ENCODE measurements at places on chromosomes 11 and 22.
A peak's percentile ranks its signal among the peaks of the same experiment; 100 is the strongest.

GRCh38 chr11:119803139-119803538, 74.1 kb upstream of the NECTIN1 start:
- H3K27ac ChIP-seq = no peak overlapping the region
- no peak overlapping the region for H3K4me3 ChIP-seq
- no peaks in the 10 kb centered on the region for H3K4me1 ChIP-seq
- H3K27me3 ChIP-seq = no peaks in the 10 kb centered on the region
- no peak for DNase-seq

- DNase-seq = no peak
- peak overlapping the region; percentile 60 for H3K4me3 ChIP-seq
- peaks cover 4% of the 10 kb centered on the region for H3K4me1 ChIP-seq
- H3K36me3 ChIP-seq = no peaks in the 10 kb centered on the region
- H3K27me3 ChIP-seq = no peaks in the 10 kb centered on the region
Measured at GRCh38 chr11:69048031-69048693, 570 bp upstream of the TPCN2 start.

DNA sequence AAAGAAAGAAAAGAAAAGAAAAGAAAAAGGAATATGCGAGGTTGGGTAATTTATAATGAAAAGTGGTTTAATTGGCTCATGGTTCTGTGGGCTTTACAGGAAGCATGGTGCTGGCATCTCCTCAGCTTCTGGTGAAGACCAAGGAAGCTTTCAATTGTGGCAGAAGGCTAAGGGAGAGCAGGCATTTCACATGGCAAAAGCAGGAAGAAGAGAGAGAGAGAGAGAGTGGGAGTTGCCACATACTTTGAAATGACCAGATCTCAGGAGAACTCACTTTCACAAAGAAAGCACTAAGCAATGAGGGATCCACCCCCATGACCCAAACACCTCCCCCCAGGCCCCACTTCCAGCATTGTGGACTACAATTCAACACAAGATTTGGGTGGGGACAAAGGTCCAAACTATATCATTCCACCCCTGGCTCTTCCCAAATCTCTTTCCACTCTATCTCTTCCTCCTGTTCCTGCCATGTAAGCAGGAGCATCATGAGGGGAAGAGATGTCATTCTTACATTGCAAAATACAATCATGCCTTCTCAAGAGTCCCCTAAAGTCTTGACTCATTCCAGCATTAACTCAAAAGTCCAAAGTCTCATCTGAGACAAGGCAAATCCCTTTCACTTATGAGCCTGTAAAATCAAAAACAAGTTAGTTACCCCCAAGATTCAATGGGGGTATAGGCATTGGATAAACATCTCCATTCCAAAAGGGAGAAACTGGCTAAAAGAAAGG, 38.9 kb downstream of the LINC01488 start:
- no peak overlapping the region for H3K4me3 ChIP-seq
- H3K4me1 ChIP-seq = peaks cover 11% of the 10 kb centered on the region
- no peak overlapping the region for H3K27ac ChIP-seq
- DNase-seq = no peak
- H3K36me3 ChIP-seq = peaks cover 13% of the 10 kb centered on the region

GRCh38 chr11:122202951-122203456, 87.0 kb upstream of the BLID start:
- no peak overlapping the region for H3K27ac ChIP-seq
- H3K36me3 ChIP-seq = no peaks in the 10 kb centered on the region
- H3K4me1 ChIP-seq = no peaks in the 10 kb centered on the region
- DNase-seq = peak; percentile 81

GRCh38 chr11:69894648-69895047, 75.4 kb upstream of the FGF3 start:
- H3K27me3 ChIP-seq = no peaks in the 10 kb centered on the region
- peaks cover 4% of the 10 kb centered on the region for H3K36me3 ChIP-seq
- no peak overlapping the region for H3K4me3 ChIP-seq
- H3K4me1 ChIP-seq = no peaks in the 10 kb centered on the region
- DNase-seq = no peak

DNA sequence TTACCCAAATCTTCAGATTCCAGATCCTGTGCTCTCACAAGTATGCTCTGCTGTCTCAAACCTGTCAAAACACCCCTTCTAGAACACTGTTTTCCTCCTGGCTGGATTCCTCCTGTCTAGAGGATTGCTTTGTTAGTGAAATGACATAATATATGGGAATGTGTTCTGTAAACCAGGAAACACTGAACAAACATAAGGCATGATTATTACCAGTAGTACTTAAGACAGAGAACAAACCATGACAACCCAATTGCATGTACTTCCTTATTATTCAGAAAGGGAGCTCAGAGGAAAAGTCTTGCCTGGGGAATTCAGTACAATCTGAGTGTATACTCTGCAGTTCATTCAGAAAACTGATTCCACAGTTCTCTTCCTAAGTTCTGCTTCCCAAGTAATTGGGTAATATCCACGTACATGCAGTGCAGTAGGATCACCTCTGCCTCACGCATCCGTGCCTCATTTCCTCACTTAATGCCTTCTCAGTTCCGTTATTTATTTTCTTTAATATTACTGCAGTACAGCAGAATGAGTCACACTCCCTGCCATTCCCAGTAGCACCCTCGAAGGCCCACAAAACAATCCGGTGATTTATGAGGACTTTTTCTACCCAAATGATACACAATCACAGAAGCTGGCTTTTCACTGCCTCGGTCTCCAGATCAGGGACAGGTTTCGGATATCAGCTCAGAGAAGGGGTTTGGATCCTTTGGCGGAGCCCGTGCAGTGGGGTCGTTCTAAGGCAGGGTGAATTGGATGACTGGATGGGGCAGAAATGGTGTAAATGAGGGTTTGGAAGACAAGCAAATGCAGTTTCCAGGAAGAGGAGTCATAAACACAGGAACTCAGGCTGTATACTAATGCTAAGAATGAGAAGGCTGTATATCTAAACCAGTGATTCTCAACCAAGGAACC, 896.9 kb downstream of the KCNA4 start:
- H3K4me1 ChIP-seq = no peaks in the 10 kb centered on the region
- no peaks in the 10 kb centered on the region for H3K27me3 ChIP-seq
- no peak for DNase-seq
- no peak overlapping the region for H3K4me3 ChIP-seq

GRCh38 chr11:117457031-117457785, 129.6 kb downstream of the CEP164 start:
- no peak overlapping the region for H3K4me3 ChIP-seq
- no peaks in the 10 kb centered on the region for H3K27me3 ChIP-seq
- H3K27ac ChIP-seq = no peak overlapping the region
- DNase-seq = no peak

GRCh38 chr22:43658823-43659222, 153.3 kb downstream of the EFCAB6 start:
- H3K27ac ChIP-seq = no peak overlapping the region
- H3K36me3 ChIP-seq = no peaks in the 10 kb centered on the region
- H3K27me3 ChIP-seq = no peaks in the 10 kb centered on the region
- peaks cover 3% of the 10 kb centered on the region for H3K4me1 ChIP-seq
- no peak for DNase-seq

GRCh38 chr11:122436188-122436555, 219.3 kb upstream of the UBASH3B start:
- DNase-seq = no peak
- no peaks in the 10 kb centered on the region for H3K27me3 ChIP-seq
- H3K27ac ChIP-seq = no peak overlapping the region
- no peaks in the 10 kb centered on the region for H3K36me3 ChIP-seq
- no peak overlapping the region for H3K4me3 ChIP-seq
- H3K4me1 ChIP-seq = peaks cover 7% of the 10 kb centered on the region

- no peak overlapping the region for H3K27ac ChIP-seq
- H3K4me3 ChIP-seq = no peak overlapping the region
- no peaks in the 10 kb centered on the region for H3K36me3 ChIP-seq
- H3K4me1 ChIP-seq = peaks cover 3% of the 10 kb centered on the region
- H3K27me3 ChIP-seq = no peaks in the 10 kb centered on the region
- no peak for DNase-seq
Measured at GRCh38 chr11:19216021-19216420, 14.2 kb upstream of the CSRP3 start.

DNA sequence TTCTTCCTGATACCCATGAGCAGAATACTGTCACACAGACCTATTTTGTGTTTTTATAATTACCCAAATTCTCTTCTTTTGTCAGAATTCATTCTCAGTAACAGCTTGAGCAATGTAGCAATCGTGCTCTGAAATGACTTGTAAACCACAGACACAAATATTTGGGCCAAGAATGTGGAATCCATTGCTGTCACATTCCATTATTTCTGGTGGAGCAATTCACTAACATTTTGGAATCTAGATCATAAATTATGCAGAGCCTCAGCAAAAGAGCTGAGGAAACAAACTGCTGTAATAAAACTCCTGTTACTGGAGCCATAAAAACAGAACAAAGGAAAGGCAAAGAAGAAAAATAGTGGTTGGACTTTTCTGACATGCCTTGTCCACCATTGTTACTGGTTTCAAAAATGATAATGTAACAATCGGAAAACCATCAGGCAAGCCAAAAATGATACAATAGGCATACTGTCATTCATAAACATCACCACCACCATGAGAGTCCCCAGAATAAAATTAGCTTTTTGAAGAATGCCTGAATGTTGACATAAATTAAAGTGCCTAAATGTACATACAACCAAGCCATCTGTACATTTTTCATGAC, 223.4 kb upstream of the PITPNB start:
- H3K27me3 ChIP-seq = no peaks in the 10 kb centered on the region
- H3K4me1 ChIP-seq = no peaks in the 10 kb centered on the region
- no peak overlapping the region for H3K4me3 ChIP-seq
- no peaks in the 10 kb centered on the region for H3K36me3 ChIP-seq
- DNase-seq = no peak

DNA sequence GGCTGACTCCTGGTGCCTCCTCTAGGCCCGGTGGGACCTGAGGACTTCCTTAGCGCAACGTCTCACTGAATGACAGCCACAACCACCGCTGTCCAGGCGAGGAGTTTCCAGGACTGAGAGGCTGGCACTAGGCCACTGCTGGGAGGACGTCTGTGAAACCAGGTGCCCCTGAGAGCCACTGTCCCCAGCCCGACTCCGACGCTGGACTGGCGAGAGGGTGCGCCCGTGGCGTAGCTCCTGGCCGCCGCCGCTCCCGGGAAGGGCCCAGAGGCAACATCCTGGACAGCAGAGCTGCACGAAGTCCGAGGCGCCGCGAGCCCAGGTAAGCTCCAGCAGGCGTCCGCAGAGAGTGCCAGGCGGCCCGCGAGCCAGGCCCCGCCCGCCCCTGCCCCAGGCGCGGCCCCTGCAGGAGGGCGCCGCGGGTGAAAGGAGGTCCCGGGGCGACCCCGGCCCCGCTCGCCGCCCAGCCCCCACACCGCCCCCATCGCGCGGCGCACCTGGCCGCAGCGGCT, 525 bp downstream of the DGCR2 start:
- H3K27ac ChIP-seq = no peak overlapping the region
- peaks cover 3% of the 10 kb centered on the region for H3K4me1 ChIP-seq
- peak overlapping the region; percentile 93 for H3K4me3 ChIP-seq
- H3K27me3 ChIP-seq = no peaks in the 10 kb centered on the region
- peak; percentile 53 for DNase-seq

DNA sequence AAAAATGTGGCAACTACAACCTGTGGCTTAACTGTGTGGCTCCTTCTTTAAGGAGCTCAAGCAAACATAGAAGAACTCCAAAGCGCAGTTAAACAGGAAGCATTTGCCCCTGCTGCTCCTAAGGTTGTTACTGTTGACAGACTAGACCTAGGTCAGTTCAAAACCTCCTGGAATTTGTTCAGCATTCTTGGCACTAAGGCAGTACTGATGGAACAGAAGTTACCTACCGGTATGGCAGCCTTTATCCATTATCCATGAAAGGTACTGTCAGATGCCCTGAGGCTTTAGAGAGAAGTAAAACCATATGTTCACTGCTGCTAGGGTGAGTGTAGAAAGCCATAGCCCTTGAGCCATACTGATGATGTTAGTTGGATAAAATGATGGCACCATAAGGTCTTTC, 916.5 kb upstream of the FAT3 start:
- no peaks in the 10 kb centered on the region for H3K27me3 ChIP-seq
- H3K27ac ChIP-seq = no peak overlapping the region
- H3K36me3 ChIP-seq = no peaks in the 10 kb centered on the region
- no peak overlapping the region for H3K4me3 ChIP-seq

DNA sequence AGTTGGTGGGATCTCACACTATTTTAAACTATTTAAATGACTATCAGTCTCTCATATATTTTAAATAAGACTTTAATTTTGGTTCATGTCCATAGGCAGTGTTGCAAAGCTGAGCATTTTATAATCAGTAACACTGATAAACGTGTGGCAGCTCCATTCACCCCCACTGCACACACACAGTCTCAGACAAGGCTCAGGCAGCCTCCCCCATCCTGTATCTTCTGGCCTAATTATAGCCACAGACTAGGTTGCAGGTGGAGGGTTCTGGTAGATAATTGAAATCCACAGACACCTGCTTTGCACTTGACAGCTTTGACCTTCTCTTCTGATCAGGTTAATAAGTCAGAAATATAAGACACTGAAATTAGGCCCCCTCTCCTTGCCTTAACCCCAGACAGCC, 118.5 kb upstream of the LDLRAD3 start:
- DNase-seq = no peak
- no peaks in the 10 kb centered on the region for H3K4me1 ChIP-seq
- H3K36me3 ChIP-seq = no peaks in the 10 kb centered on the region
- H3K27ac ChIP-seq = no peak overlapping the region

- H3K27ac ChIP-seq = no peak overlapping the region
- no peak for DNase-seq
- H3K4me3 ChIP-seq = no peak overlapping the region
- H3K4me1 ChIP-seq = no peaks in the 10 kb centered on the region
- no peaks in the 10 kb centered on the region for H3K27me3 ChIP-seq
- H3K36me3 ChIP-seq = no peaks in the 10 kb centered on the region
Measured at GRCh38 chr11:126879516-126879915, 121.1 kb downstream of the KIRREL3 start.

GRCh38 chr22:42296883-42297282, 26.4 kb upstream of the TCF20 start:
- H3K27ac ChIP-seq = no peak overlapping the region
- H3K4me3 ChIP-seq = no peak overlapping the region
- H3K27me3 ChIP-seq = no peaks in the 10 kb centered on the region
- peaks cover 15% of the 10 kb centered on the region for H3K4me1 ChIP-seq

Data from H9 (cell line).